ENCODE measurements at places on chromosomes 1 and 21. TPM values are rescaled to one million over a fixed set of nuclear protein-coding genes. Genes with fewer than 3 reads are reported as not detected.
A peak's percentile ranks its signal among the peaks of the same experiment; 100 is the strongest.

The PKP1 gene
- total RNA-seq = not detected

The AMIGO1 gene
- total RNA-seq = 6.6 TPM

The DAB1 gene
- total RNA-seq = 4.0 TPM

The OR6K3 gene
- total RNA-seq = not detected

The TCHH gene
- not detected for total RNA-seq

The FCRL5 gene
- total RNA-seq = 0.22 TPM

The HFM1 gene
- not detected for total RNA-seq

The PTPN14 gene
- 0.10 TPM for total RNA-seq

The ZMPSTE24 gene
- total RNA-seq = 12.2 TPM

The PDC gene
- not detected for total RNA-seq

The SLC6A17 gene
- not detected for total RNA-seq

DNA sequence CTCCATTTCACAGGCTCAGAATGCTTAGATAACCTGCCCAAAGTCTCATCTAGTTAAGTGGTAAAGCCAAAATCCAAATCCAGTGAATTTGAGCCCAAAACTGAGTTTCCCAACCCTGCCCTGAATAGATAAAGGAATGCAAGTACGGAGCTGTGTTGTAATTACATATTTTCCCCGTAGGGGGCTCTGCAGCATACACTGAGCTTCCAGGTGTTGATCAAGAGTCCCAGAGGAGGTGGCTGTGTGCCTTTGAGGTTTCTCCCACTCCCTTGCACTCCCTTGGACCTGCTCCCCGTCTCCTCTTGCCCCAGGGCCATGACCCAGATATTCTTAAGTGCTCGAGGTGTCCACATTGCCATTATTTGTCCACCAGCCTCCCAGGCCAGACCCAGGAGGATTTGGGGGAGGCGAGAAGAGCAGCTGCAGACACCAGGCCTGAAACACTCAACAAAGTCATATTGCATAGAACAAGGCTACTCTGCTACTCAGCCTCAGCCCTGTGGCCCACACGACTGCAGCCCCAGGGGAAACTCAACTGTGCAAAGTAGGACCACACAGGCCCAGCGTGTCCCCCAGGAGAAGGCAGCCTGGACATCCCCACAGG lies 18.4 kb upstream of the LY9 start:
- H3K27ac ChIP-seq = no peak overlapping the region
- DNase-seq = peak; percentile 60
- no peaks in the 10 kb centered on the region for H3K4me1 ChIP-seq
- no peak overlapping the region for H3K4me3 ChIP-seq

DNA sequence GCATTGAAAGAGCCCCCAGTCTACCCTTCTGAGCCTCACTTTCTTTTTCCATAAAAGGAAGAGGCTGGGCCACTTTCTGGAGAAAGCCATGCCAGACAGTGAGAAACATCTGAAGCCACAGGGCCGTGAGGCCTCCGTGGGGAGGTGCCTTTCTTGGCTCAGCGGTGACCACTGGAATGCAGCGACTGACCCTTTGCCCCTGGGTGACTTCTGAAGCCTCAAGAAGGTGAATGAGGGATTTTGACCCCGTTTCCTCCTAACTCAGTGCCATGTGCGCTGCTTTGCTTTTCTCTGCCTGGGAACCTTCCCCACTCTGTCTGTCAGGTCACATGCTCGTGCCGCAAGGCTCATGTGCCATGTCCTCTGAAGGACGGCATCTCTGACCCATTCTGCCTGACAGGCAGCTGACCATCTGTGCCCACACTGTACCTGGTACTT lies 44.7 kb upstream of the A3GALT2 start:
- no peaks in the 10 kb centered on the region for H3K27me3 ChIP-seq
- H3K4me3 ChIP-seq = no peak overlapping the region
- no peak for DNase-seq
- no peaks in the 10 kb centered on the region for H3K4me1 ChIP-seq
- no peaks in the 10 kb centered on the region for H3K36me3 ChIP-seq

GRCh38 chr1:58619286-58620054 lies 42.4 kb upstream of the TACSTD2 start:
- H3K4me3 ChIP-seq = no peak overlapping the region
- H3K4me1 ChIP-seq = no peaks in the 10 kb centered on the region
- DNase-seq = peak; percentile 11

DNA sequence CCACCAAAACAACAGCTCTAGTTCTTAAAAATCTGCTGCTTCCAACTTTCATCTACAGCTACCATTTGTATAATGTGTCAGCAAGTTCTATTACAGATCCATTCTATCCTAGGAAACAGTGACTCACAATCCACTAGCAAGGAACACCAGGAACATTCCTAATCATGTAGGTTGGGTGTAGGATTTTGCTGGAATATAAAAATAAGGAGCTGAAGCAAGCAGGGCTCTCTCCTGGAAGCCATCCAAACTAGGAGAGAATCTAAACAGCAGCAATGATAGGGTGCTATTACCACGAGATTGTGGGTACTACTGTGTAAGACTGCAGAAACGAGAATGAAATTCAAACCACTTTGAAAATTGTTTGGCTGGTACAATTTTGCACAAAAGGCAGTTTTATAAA lies 135.0 kb downstream of the PTPN14 start:
- no peaks in the 10 kb centered on the region for H3K36me3 ChIP-seq
- DNase-seq = no peak
- H3K4me3 ChIP-seq = no peak overlapping the region

GRCh38 chr1:52574594-52574993 lies 21.7 kb upstream of the TUT4 start:
- no peaks in the 10 kb centered on the region for H3K4me1 ChIP-seq
- no peak overlapping the region for H3K27ac ChIP-seq
- no peaks in the 10 kb centered on the region for H3K36me3 ChIP-seq
- no peak for DNase-seq
- H3K4me3 ChIP-seq = no peak overlapping the region

GRCh38 chr1:202164271-202165037 lies 4.1 kb upstream of the PTPN7 start:
- no peaks in the 10 kb centered on the region for H3K27me3 ChIP-seq
- H3K27ac ChIP-seq = peak overlapping the region; percentile 62
- H3K36me3 ChIP-seq = no peaks in the 10 kb centered on the region
- H3K4me3 ChIP-seq = peak overlapping the region; percentile 7

DNA sequence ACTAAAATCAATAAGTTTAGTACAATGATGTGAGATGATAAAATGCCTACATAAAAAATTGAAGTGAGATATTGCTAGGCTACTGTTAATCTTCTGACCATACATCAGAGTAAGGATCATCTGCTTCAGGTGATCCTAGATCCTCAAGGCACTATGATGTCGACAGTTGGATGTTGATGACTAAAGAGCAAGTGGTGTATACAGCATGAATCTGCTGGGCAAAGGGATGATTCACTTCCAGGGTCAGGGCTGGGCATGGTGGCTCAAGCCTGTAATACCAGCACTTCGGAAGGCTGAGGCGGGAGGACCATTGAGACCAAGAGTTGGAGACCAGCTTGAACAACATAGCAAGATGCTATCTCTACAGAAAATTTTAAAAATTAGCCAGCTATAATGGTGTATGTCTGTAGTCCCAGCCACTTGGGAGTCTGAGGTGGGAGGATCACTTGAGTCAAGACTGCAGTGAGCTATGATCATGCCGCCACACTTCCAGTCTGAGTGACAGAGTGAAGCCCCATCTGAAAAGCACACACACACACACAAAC lies 24.6 kb downstream of the NUF2 start:
- H3K36me3 ChIP-seq = peaks cover 2% of the 10 kb centered on the region
- H3K4me1 ChIP-seq = no peaks in the 10 kb centered on the region
- no peaks in the 10 kb centered on the region for H3K27me3 ChIP-seq
- H3K4me3 ChIP-seq = no peak overlapping the region
- DNase-seq = no peak

DNA sequence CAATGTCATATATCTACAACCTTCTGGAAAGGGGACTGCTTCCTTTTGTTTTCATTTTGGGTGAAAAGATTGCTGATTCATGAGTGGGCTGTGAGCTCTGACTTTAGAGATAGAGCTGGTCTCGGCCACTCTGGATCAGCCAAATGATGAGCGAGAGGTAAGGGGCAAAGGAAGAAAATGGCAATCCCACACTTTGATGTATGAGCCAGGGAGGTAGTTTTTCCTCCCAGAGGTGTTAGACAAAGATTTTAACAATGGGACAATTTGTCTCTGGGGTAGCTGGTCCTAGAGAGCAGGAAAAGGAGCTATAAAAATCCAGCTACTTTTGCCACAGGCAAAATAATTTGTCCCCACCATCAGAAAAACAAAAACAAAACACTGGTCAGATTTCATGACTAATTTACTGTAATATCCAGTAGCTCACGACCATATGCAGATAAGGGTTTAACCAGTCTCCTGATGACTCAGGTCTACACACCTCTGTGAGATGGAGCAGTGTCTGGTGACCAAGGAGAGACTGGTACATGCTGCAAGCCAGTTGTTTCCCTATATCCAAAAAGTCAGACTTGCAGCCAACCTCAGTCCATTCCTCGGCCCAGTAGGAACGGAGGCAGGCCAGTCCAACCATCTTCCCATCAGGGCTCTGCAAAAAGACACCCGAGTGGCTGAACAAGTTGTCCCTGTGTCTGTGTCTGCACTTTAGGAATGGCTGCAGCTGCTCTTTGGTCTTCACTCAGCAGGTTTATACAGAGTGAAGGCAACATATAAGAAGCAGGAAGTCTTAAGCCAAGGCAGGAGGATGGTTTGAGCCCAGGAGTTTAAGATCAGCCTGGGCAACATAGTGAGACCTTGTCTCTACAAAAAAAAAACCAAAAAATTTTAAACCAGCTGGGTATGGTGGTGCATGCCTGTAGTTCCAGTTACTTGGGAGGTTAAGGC lies 29.2 kb downstream of the DNASE2B start:
- DNase-seq = no peak
- no peaks in the 10 kb centered on the region for H3K4me1 ChIP-seq
- no peaks in the 10 kb centered on the region for H3K36me3 ChIP-seq
- H3K27ac ChIP-seq = no peak overlapping the region
- H3K4me3 ChIP-seq = no peak overlapping the region
- no peaks in the 10 kb centered on the region for H3K27me3 ChIP-seq

GRCh38 chr1:14140831-14141401 lies 440.9 kb downstream of the PRDM2 start:
- H3K4me1 ChIP-seq = no peaks in the 10 kb centered on the region
- no peak overlapping the region for H3K27ac ChIP-seq
- no peak for DNase-seq

DNA sequence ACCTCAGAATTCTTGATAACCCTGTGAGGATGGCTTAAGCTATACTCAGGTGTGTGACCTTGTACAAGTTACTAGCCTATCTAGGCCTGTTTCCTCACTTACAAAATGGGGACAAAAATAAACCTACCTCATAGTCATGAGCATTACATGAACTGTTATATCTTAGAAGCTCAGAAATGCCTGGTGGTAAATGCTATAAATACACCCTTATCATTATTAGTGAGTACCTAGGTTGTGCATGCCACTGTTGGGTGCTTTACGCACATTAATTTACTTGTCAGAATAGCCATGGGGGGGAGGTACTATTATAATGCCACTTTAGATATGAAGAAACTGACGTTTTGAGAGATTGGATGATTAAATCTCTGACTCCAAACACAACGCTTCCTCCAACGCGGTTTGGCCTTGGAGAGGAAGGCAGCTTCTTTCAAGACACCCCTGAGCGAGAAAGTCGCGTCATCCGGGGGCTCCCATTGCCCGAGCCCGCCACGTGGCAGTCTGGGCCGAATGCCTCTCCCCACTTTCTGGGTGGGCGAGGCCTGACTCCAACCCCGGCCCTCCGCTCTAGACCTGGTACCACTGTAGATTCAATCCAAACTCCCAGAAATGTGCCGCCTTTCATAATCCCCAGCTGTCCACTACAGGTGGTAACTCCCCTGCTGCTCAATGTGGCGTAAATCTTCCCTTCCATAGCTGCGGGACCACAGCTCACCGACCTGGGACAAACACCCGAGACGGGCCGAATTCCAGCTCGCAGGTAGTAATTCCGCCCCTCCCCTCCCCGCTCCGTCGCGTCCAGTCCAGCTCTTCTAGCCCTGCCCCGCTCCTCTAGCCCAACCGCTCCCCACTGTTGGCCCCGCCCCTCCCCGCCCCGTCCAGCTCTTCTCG lies 771 bp upstream of the RAD54L start:
- peak overlapping the region; percentile 55 for H3K27ac ChIP-seq
- H3K4me1 ChIP-seq = peaks cover 17% of the 10 kb centered on the region
- peak; percentile 63 for DNase-seq
- peak overlapping the region; percentile 83 for H3K4me3 ChIP-seq
- no peaks in the 10 kb centered on the region for H3K36me3 ChIP-seq

DNA sequence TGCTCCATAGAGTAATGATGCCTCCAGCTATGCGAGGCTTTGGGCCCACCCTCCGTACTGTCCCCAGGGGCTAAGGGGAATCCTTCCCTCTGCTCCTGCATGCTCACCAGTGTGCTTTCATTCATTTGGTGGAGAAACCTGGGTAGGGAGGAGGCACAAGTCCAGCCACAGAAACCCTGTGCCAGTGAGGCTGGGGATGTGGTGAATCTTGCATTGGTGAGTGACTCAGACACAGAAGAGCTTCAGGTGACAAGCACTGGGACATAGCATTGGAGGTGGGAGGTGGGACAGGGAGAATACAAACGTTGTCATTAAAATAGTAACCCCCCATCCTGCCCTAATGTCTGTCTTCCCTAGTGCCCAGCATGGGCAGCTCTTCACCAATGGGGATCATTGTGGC lies 5.2 kb downstream of the FCGR2A start:
- H3K36me3 ChIP-seq = no peaks in the 10 kb centered on the region
- H3K4me1 ChIP-seq = no peaks in the 10 kb centered on the region
- no peak overlapping the region for H3K27ac ChIP-seq
- DNase-seq = no peak

- H3K27ac ChIP-seq = no peak overlapping the region
- no peaks in the 10 kb centered on the region for H3K36me3 ChIP-seq
- no peak for DNase-seq
- H3K4me1 ChIP-seq = no peaks in the 10 kb centered on the region
- no peak overlapping the region for H3K4me3 ChIP-seq
These were observed 659.1 kb downstream of the MRPL39 start for GRCh38 chr21:24948186-24948585.

DNA sequence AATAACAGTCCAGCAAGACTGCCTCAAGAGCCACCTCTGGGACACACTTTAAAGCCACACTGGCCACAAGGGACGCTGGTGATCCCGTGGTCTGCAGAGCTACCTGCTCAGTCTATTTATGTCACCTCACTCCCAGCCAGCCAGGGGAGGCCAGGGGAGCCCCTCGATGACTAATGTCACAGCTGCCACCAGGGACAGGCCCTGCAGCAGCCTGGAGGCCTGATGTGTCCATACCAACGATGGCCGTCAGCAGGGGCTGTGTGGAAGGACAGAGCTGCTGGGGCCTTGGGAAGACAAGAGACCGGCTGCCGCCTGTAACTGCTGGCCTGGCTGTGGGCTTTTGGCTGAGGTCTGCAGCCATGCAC lies 71.0 kb downstream of the SIK1 start:
- no peaks in the 10 kb centered on the region for H3K4me1 ChIP-seq
- no peak overlapping the region for H3K4me3 ChIP-seq

GRCh38 chr1:111417755-111418154 lies 9.8 kb downstream of the OVGP1 start:
- no peak for DNase-seq
- no peaks in the 10 kb centered on the region for H3K4me1 ChIP-seq
- no peaks in the 10 kb centered on the region for H3K27me3 ChIP-seq
- H3K4me3 ChIP-seq = no peak overlapping the region
- peaks cover 9% of the 10 kb centered on the region for H3K36me3 ChIP-seq

GRCh38 chr1:236069796-236070195 lies 4.9 kb upstream of the NID1 start:
- no peak overlapping the region for H3K4me3 ChIP-seq
- peaks cover 5% of the 10 kb centered on the region for H3K27me3 ChIP-seq
- H3K27ac ChIP-seq = no peak overlapping the region

- no peaks in the 10 kb centered on the region for H3K4me1 ChIP-seq
- H3K36me3 ChIP-seq = no peaks in the 10 kb centered on the region
- no peak overlapping the region for H3K27ac ChIP-seq
- H3K27me3 ChIP-seq = peaks cover 5% of the 10 kb centered on the region
- H3K4me3 ChIP-seq = no peak overlapping the region
These were observed 41.2 kb upstream of the KLF17 start for GRCh38 chr1:44077421-44077820.
